ENCODE measurements at places on chromosomes 7 and 10.

- DNase-seq = no peak
Observed at GRCh38 chr10:6504296-6504695, 75.8 kb downstream of the PRKCQ start.

DNA sequence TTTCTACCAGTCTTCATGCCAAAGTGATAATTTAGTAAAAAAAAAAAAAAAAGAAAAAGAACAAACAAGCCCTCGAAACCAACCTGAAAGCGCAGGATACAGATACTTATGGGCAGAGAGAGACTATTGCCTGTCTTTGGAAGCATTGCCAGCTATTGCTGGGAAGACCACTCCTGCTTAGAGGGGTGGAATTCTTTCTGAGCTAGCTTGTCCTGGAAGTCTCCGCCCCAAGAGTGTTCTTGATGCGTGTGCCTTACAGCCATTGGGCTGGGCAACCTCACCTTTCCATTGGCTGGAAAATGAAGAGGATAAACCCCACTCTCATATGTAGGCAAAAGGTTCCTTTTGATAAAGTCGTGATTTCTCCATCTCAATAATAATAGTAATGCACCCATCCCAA, 19.9 kb upstream of the INSYN2A start:
- DNase-seq = no peak

DNA sequence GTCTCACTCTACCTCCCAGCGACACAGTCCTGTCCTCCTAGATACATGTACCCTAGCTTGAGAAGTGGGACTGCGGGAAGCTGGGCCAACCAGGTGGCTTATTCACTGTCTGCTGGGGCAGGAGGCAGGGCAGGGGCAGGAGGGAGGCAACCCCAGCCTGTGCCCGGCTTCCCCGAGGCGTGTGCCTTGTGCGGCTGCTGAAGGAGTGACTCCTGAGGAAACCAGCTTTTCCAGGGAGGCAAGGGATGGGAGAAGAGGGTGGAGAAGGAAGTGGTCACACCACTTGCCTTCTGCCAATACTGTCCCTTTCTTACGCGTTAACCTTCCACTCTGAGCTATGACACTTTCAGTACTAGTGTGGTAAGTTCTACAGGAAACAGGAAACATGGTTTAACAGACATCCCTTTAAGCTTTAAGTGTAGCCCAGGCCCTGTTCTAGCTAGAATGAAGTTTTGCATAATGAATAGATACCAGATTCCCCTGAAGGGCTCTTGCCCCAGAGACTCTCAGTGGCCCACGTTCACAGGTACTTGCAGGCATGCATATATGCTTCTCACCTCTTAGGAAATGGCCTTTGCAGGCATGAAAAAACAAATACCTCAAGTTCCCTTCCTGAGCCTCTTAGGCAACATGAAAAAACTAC, 40.6 kb downstream of the SYPL1 start:
- no peak for DNase-seq

DNA sequence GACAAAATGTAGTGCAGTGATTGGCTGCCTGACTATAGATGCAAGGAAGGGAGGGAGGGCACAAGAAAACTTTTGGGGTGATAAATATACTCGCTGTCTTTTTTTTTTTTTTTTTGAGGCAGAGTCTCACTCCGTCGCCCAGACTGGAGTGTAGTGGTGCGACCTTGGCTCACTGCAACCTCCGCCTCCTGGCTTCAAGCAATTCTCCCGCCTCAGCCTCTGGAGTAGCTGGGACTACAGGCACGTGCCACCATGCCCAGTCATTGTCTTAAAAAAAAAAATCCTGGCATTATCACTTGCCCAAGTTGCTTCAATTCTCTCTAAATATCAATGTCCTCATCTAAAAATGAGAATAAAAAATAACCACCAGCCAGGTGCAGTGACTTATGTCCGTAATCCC, 7.6 kb upstream of the FZD9 start:
- DNase-seq = no peak

- no peak for DNase-seq
Observed at GRCh38 chr7:80661729-80662128, 23.3 kb downstream of the CD36 start.

- no peak for DNase-seq
Observed at GRCh38 chr7:140774371-140774770, 77.9 kb downstream of the NDUFB2 start.

DNA sequence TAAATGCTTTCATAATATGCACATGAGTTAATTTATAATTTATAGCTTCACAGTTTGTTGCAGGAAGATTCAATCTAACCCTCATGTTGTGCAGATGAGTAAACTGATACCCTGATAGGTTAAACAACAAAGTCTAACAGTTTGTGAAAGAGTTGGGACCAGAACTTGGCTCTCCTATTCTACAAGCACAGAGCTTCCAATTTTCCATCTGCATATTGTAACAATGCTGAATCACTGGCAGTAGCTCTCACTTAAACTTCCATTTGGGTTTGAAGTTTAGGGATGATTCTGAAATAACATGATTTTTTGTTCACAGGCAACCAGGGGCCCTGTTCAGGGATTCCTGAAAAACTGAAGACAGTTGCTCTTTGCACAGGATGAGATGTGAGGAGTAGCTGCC, 179.3 kb downstream of the XPNPEP1 start:
- DNase-seq = no peak

DNA sequence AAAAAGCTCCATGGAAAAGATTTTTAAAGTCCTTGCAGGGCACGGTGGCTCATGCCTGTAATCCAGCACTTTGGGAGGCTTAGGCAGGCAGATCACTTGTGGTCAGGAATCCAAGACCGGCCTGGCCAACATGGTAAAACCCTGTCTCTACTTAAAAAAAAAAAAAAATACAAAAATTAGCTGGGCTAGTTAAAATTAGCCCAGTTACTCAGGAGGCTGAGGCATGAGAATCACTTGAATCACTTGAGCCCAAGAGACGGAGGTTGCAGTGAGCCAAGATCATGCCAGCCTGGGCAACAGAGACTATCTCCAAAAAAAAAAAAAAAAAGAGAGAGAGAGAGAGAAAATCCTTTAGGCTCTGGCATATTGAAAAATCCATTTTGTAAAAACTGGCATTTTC, 61.9 kb downstream of the CCDC6 start:
- DNase-seq = no peak

- DNase-seq = no peak
Observed at GRCh38 chr10:26593896-26594295, 103.6 kb upstream of the PDSS1 start.

DNA sequence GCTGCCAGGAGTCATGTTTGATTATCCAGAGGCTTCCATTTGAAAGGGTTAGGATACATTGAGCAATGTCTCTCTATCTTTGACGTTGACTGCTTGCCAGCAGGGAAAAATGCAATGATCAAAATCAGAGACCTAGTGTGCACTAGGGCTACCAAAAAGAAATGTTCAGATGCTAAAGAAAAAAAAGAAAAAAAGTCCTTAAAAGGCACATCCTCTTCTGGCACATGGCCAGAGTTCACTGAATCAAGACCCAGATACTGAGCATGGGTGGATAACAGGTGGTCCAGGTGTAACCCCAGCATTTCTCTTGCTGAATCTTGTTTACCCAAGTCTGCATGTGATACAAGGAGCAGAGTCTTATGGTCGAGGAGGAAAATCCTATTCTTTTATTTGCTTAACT, 899.3 kb downstream of the SORCS3 start:
- DNase-seq = no peak

GRCh38 chr7:24820730-24821044, 63.4 kb upstream of the GSDME start:
- no peak for DNase-seq

GRCh38 chr10:103225939-103226338, 19.7 kb upstream of the RPEL1 start:
- DNase-seq = no peak
